ENCODE measurements at places on chromosomes 7 and 10. TPM values are rescaled to one million over a fixed set of nuclear protein-coding genes. Genes with fewer than 3 reads are reported as not detected.

Gene TRA2A
- polyA plus RNA-seq, result 248 TPM

Gene MAGI2
- polyA plus RNA-seq, result 34.5 TPM

DNA sequence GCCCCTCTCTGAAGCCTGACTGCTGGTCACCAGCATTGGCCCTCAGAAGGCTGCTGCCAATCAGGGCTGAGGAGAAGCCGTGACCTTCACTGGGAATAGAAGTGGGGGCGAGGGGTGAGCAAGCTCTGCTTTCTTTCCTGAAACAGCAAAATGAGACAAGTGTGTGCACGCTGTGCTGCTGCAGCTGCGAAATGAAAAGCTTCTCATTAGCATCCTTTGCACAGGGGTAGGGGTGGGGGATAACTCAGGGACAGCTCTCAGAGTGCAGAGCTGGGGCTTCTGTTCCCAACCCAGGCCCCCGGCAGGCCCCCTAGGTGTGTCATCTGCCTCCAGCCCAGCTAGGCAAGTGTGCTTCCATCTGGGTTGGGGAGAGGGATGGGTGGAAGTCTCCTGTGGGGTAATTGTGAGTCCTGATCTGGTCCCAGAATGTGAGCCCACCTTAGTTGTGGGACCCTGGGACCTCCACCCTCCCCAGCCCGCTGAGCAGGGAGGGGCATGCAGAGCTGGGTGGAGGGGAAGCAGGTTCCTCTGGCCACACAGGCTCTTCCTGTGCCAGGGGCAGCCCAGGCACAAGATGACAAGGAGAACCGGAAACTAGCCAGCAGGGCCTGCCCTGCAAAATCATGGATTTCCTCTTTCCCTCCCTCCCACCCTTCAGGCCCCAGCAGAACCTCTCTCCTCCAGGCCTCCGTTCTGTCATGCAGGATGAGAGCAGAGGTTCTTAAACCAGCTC is 22.2 kb downstream of the ZNF467 start:
- DNase-seq, result no peak

GRCh38 chr10:64486901-64487300 is 965.7 kb downstream of the REEP3 start:
- DNase-seq, result no peak

DNA sequence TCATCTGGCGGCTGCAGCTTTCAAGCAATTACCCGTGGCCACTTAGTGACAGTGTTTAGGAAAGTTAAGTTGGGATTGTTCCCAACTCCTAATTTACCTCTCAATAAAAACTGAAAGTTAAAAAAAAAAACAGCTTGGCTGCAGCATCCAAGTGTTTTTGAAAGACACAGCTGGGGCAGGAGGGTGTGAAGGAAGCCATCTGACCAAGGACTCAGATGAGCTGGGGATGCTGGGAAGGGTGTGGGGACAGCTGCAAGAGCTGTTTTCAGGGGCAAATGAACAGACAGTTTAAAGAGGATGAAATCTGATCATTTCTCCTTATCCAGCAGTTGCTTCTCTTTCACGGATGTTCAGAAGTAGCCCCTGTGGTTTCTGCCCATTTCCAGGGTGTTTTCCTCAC is 129.2 kb upstream of the CDCA7L start:
- DNase-seq, result no peak

GRCh38 chr10:118259288-118259906 is 82.7 kb downstream of the FAM204A start:
- no peak for DNase-seq

DNA sequence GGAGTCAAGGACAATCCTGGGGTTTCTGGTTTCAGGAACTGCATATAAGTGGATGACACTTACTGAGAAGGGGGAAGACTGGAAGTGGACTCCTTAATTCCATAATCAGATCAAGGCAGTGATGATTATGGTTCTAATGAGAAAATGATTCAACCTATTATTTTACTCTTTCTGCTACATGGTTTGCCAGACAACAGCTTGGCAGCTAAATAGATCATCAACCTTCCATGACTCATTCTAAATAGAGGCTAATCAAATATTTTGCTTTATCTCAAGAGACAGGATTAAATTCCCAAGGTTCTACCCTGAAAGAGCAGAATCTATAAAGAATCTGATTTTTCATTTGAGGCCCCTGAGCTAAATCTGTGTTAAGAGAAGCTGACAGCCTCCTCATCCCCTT is 46.3 kb downstream of the CNNM1 start:
- no peak for DNase-seq

- no peak for DNase-seq
Measured at GRCh38 chr10:132687893-132688579, 97.9 kb downstream of the NKX6-2 start.

DNA sequence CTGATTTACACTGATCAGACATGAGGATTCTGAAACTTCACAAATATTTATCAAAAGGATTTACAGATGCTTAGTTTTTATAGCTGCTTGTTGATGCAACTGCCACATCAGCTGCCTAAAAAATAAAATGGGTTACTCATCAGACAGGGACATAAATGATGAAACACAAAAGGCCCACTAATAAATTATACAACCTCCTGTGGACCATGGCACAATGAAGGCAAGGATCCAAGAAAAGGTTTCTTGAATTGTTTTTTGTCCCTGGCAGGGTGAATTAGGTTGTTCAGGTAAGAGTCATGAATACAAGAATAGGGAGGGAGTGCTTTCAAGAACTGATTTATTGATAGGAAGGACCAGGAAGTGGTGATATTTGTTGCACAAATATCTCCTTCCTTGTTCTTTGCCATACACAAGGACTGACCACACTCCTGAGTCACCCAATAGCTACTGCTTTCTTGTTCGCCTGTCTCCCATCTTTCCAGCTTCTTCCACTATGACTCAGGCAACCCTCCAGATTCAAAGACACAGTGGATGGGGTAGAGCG is 234.5 kb downstream of the AHR start:
- DNase-seq, result no peak

DNA sequence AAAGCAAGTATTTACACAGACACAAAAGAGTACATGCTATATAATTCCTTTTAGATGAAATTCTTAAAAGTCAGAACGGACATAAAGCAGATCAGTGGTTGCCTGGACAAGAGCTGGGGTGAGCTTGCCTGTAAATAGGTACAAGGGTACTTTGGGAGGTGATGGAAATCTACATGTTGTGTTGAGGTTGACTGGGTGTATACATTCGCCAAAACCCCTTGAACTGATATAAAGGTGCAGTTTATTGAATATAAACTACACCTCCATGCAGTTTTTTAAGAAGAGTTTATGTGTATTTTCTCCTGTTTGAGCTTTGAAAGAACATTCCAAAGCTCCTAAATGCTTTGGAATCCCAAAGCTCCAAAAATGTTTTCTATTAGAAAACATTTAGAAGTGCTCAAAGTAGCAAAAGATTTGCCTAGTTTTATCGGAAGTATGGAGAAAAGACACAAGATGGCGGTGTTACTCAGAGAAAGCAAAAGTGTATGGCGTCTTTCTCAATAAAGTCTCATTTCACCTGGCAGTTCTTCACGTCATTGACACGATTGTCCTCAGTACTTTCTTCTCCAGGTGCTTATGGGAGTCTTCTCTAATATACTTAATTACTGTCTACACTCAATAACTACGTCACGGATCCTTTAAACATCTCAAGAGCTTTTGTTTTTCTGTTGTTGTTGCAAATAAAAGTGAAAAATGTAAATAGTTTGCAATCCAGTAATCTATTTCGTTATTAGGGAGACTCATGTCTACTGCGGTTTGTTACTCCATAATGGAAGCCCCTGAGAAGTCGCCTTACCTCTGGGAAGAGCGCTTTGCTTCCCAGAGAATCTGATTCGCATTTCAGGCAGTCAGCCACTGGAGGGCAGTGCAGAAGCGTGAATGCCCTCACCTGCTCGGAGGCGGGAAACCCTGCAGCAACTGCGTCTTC is 14.7 kb upstream of the SEC61G start:
- peak; percentile 80 for DNase-seq

GRCh38 chr10:129426606-129427005 is 40.4 kb upstream of the MGMT start:
- peak; percentile 31 for DNase-seq

- DNase-seq, result no peak
Measured at GRCh38 chr10:3471472-3471871, 298.9 kb upstream of the PITRM1 start.

- DNase-seq, result no peak
Measured at GRCh38 chr7:6475433-6476186, 27.9 kb upstream of the DAGLB start.

All from renal cortex interstitium (tissue), 15 donors.